ENCODE measurements at places on chromosomes 7 and 10.

GRCh38 chr7:124275411-124275810, 242.5 kb upstream of the TMEM229A start:
- no peak for DNase-seq

DNA sequence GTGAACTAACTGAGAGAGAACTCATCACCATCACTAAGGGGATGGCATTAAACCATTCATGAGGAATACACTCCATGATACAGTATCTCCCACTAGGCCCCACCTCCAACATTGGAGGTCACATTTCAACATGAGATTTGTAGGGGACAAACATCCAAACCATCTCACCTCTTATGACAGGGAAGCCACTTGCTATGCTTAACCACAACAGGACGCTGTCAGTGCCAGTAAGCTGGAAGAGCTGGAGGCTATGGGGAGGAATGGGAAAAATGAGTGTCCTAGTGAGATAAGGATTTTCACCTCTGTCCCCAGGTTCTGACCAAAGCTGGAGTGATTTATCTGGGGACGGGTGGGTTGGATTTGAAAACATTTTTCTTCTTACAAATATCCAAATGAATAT, 17.6 kb downstream of the PLCE1 start:
- DNase-seq, result no peak

- no peak for DNase-seq
These were observed 75.5 kb downstream of the MACC1 start for GRCh38 chr7:20141666-20142065.

DNA sequence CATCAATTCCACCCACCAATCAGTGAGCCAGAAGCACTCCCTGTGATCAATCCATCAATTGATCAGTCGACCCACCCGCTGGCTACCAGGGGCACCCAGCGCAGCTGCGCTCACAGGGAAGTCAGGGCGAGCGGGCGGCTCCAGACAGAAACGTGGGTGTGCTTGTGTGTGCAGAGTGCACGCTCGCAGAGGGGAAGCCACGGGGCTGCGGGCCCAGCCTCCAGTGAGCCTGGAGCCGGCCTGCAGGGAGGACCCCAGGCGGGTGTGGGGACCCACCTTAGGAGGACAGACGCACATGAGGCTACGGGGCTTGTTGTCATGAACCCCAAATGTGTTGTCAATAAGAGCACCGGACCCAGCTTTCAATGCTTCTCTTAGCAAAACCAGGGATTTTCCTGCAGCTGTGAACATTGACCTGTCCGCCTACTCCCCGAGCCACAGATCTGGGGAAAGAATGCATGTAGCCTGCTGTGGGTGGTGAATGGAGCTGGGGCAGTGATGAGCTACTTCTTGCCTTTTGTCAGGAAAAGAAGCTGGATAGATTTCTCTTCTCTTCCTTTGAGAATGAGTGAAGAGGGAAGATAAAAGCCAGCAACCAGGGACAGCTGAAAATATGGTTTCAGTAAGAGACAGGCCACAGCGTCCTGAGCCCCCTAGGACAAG, 497.8 kb downstream of the DNAJB6 start:
- DNase-seq, result no peak

DNA sequence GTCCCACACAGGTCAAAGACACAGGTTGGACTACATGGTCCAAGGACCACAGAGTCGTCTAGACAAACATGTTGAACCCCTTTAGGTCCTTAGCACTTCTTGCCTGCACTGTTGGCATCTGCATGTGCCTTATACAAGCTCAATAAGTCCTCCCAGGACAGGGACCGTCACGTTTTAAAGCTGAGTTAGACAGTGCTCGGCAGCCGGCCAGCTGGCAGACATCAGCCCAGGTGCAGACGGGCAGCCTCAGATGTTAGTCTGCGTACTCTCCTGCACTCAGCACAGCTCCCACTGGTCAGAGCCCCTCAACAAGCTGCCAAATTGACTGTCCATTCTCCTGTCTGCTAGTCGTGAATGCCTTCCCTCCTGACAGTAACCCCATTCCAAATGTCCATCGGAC, 34.9 kb downstream of the PARP12 start:
- DNase-seq, result no peak

- DNase-seq, result no peak
These were observed 118.6 kb downstream of the PON1 start for GRCh38 chr7:95205665-95206225.

All from caudate nucleus (tissue), 63 donors.